NCI-H187 (cell line): ENCODE measurements at places on chromosomes 16 and 17.
A peak's percentile ranks its signal among the peaks of the same experiment; 100 is the strongest.

- DNase-seq = no peak
Observed at GRCh38 chr16:86363057-86363490, 147.3 kb upstream of the FOXF1 start.

GRCh38 chr17:7215136-7215638, 4.4 kb downstream of the DLG4 start:
- DNase-seq = no peak

- DNase-seq = no peak
Observed at GRCh38 chr16:83701494-83701893, 106.3 kb upstream of the HSBP1 start.

DNA sequence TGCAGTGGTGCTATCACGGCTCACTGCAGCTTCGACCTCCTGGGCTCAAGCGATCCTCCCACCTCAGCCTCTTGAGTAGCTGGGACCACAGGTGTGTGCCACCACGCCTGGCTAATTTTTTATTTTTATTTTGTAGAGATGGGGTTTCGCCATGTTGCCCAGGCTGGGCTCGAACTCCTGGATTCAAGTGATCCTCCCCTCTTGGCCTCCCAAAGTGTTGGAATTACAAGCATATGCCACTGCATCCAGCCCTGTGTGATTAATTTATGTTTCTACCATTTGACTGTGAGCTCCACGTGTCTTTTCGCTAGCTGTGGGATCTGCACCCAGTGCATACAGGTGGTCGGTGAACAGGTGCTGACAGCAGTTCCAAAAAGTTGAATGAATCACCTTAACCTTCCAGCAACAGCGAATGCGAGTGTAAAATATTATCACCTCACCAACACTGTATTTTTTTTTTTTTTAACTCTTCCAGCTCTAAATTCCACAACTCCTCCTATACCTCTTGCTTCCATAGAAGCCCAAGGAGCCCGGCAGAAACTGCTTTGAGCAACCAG, 484 bp upstream of the NUDT7 start:
- no peak for DNase-seq

DNA sequence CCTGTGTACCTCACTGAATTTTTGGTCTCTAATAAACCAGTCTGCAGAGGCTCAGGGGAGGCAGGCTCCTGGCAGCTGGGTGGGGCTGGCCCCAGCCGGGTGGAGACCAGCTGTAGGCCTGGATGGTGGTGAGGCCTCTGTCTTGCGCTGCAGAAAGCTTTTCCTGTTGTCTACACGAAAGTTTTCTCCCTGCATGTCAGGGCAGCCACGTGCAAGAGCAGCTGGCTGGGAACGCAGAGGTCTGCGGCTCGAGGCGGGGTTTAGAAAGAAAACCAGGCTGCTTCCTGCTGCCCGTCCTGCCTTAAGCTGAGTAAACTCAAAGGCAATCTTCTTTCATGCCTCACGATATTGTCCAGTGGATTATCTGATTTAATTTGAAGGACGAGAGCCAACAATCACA, 2.4 kb downstream of the SERPINF1 start:
- DNase-seq = no peak

DNA sequence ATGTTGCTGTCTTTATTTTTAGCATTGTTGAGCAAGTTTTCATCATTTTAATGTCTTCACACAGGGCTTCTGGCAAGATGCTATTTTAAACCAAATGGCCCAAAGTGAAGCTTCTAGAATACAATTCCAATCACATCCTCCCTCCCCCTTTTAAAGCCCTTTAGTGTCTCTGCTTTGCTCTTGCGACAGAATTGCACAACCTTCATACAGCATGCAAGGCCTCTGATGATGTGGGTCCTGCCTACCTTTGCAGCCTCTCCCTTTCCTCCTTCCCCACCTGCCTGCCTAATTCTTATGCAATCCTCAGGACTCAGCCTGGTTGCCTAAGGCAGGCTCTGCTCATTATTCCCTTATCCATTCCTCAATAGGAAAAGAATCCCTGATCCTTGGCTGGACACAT, 381.7 kb downstream of the SLC39A11 start:
- no peak for DNase-seq

GRCh38 chr17:35953720-35954119, 10.2 kb upstream of the LYZL6 start:
- DNase-seq = no peak

- no peak for DNase-seq
Observed at GRCh38 chr16:19432429-19432828, 14.7 kb downstream of the TMC5 start.

DNA sequence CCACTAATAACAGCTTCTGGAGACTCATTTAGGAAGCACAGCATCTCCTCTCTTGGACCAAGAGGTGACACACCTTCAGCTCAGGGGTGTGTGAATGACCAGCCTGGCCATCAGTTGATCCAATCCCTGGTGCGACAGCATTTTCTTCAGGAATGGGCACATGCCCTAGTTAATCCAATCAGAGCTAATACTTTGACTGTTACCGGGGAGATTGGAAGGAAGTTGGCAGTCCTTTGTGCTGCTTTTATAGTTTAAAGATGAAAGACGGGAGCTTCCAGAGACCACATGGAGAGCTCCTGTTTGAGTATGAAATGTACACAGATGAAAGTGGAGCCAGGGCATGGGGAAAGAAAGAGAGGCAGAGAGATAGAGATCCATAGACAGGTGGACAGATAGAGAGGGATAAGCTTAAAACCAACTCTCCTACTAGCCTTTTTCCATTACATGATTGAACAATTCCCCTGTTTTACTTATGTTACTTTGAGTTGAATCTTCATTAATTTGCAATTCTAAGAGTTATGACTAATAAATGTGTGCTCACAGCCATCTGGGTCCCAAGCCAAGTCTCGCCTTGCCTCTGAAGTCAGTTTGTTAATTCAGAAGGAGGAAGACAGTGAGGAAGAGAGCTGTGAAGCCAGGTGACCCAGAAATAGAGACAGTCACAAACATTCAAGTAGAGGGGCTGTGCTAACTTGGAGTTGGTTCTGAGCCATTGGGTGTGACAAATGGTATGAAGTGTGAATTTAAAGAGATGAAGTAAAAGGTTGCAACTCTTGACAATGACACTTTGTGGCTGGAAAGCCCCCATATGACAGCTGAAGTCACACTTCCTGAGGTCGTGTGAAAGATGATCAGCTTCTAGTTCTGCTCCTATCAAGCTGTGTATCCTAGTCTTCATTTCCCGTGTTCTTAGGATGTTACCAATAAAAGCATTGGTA, 120.0 kb upstream of the GOT2 start:
- DNase-seq = no peak

- no peak for DNase-seq
Observed at GRCh38 chr17:71413935-71414334, 706.9 kb upstream of the SOX9 start.

DNA sequence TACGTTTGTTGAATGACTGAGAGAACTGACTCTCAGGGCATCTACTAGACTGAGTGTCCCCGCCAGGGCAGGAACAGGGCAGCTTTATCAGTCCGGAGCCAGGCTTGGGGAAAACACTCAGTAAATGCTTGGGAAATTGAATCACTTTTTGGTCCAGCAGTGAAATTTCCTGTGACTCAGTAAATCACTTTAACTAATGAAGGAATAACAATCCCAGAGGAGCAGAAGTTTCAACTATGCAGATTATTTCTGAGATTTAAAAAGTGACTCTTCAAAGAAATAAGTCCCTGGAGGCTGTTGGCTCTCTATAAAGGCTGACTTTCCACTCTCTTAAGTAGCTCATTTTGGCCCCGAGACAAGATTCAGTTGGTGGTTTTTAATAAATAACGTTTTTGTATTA, 101.8 kb downstream of the FOXL1 start:
- no peak for DNase-seq

GRCh38 chr16:9436175-9436574, 344.7 kb downstream of the HAPSTR1 start:
- DNase-seq = no peak

DNA sequence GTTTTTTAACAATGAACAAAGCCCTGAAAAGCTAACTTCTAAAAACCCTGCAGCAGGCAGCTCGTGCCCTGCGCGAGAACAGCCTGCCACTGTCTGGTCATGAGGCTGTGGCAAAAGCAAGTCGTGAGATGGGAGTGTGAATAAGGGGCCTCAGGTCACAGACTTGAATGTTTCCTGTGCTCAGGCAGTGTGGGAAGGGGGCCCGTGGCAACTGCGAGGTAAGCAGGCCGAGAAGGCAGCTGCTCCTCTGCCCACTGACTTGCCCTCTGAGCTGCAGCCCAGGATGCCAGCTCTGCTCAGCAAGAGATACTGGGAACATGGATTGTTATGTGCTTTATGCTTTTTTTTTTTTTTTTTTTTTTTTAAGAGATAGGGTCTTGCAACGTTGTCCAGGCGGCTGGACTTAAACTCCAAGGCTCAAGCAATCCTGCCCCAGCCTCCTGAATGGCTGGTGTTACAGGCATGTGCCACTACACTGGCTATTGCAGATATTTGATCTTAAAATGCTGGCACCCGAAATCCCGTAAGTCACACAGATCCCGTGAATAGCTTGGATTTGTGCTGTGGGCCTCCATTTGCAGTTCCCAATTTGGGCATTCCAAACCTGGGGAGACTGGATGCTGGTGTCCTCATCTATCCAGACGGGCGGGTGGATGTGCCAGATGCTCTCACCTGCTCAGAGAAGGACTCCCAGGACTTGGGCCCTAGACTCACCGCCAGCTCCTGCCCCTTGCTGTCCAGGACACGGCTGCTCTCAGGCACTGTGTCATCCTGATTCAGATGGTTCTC, 44.0 kb downstream of the UBN1 start:
- no peak for DNase-seq

- DNase-seq = no peak
Observed at GRCh38 chr17:30165147-30165546, 48.5 kb downstream of the NSRP1 start.

DNA sequence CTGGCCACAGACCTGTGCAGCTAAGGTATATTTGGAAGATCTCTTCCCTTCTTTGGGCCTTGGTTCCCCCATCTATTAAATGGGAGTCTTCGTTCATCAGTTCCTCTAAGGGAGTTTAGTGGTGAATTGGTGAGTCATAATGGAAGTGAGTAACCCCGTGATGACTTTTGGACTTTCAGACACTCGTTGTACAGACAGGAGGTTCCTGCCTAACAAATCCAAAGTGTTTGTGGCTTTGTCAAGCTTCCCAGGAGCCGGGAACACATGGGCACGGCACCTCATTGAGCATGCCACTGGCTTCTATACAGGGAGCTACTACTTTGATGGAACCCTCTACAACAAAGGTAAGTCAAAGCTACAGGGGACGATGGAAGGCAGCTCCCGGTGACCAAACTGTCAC, 40.4 kb downstream of the WSCD1 start:
- DNase-seq = no peak

- no peak for DNase-seq
Observed at GRCh38 chr17:76545918-76546555, 6.2 kb downstream of the PRCD start.

DNA sequence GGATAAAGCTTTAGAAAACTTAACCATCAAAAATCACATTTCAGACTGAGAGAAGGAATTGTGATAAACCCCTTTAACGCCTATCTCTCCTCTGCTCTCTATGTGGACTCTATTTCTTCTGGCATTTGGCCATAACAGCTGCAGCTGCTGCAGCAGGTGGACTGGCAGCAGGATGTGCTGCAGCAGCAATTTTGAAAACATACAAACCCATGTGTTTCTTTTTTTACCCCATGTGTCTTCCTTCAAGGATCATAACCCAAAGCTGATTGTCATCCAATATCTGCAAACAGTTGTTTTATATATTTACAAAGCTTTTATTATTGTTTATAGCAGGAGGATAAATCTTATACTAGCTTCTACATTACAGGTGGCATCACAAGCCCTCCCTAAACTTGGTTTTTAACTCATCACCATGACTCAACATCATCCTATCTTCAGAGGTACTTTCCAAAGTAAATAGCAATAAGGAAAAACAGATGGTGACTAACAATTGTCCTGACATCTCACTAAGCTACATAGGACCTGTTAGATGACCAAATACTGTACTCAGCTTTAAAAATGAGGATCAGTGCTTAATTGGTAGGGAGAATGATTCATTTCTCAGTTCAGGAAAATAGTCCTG, 14.5 kb upstream of the KRTAP9-2 start:
- DNase-seq = peak; percentile 30

DNA sequence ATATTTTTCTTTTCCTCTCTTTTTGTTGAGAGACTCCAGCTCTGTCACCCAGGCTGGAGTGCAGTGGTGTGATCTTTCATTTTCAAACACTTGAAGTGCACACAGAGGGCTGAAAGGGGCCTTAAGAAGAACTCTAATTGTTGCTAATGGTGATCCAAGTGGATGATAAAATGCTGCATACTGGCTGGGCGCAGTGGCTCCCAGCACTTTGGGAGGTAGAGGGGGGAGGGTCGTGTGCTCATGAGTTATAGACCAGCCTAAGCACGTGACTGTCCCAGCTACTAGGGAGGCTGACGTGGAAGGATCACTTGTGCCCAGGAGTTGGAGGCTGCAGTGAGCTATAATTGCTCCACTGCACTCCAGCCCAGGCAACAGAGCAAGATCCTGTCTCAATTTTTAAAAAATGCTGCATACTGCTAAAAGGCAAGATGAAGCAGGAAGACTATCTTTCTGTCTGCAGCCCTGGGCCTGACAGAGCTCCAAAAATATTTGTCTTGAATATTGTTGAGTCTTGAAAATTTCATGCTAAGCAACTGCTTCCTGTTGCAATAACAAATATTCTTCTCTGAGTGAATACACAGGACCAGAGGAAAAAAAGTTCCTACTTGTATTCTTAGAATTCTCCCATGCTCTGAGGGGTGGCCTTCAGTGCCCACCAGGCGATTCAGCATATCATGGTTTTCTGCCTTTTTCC, 63.7 kb upstream of the AKTIP start:
- no peak for DNase-seq

- no peak for DNase-seq
Observed at GRCh38 chr17:50443505-50443974, 17.5 kb downstream of the ACSF2 start.

- DNase-seq = no peak
Observed at GRCh38 chr17:43952724-43953666, 745 bp downstream of the PYY start.

DNA sequence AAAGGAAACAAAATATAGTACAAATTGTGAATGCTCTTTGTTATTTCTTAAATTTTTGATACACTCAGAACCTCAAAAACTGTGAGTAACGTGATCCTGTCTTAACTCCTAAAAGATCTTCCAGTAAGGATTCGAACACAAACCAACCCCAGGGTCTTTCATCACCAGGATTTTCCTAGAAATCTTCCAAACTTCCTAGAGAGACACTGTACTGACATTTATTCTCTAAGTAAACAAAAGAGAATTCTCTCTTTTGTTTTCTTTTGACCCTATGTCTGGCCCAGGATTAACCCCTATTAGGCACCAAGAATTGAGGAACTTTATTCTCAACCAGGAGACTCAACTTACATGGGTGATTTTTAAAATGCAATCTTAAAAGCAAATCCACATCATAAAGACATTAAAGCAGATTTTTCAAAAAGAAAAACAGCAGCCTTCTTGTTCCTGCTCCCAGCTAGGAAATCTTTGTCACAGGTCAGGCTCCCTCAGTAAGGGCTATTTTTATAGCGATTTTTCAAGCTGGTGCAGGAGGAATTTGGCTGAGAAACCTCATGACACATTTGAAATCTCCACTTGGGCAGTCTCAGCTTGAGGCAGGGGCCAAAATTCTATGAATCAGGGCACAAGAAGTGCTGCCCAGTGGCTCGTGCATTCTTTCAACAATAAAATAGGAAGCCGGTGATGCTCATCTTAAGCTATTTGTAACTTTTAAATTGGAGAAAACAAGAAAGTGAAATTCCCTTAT, 6.2 kb upstream of the SMG1 start:
- no peak for DNase-seq
